ENCODE measurements at places on chromosomes 1 and 21.
A peak's percentile ranks its signal among the peaks of the same experiment; 100 is the strongest.

GRCh38 chr1:169594391-169594790 lies 8.1 kb upstream of the F5 start:
- no peak for DNase-seq

- peak; percentile 37 for DNase-seq
Observed at GRCh38 chr21:35925497-35925896, 134.8 kb downstream of the SETD4 start.

DNA sequence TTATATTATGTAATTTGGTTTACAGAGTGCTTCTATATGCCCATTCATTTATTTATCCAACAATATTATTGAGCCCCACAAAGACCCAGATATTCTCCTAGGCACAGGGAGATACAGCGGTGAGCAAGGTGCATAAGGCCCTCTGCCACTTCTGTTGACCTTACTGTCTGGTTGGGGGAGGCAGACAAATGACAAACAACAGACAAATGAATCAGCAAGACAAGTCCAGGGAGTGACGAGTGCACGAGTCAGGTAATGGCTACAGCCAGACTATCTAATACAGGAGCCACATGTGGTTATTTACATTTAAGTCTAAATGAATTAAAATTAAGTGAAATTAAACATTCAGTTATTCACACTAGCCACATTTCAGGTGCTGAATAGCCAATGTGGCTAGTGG lies 22.0 kb upstream of the BCAR3 start:
- DNase-seq, result peak; percentile 38

GRCh38 chr1:14441302-14441741 lies 157.2 kb upstream of the KAZN start:
- peak; percentile 11 for DNase-seq

- no peak for DNase-seq
Observed at GRCh38 chr1:193626695-193627094, 440.3 kb upstream of the B3GALT2 start.

- DNase-seq, result peak; percentile 72
Observed at GRCh38 chr1:119040906-119041305, 52.8 kb upstream of the TBX15 start.

GRCh38 chr1:204760757-204761156 lies 75.2 kb upstream of the LRRN2 start:
- DNase-seq, result no peak

- no peak for DNase-seq
Observed at GRCh38 chr1:118190561-118190960, 5.5 kb upstream of the SPAG17 start.

GRCh38 chr1:117712621-117713020 lies 106.8 kb downstream of the TENT5C start:
- no peak for DNase-seq

- no peak for DNase-seq
Observed at GRCh38 chr1:109529881-109530456, 9.7 kb upstream of the GPR61 start.

DNA sequence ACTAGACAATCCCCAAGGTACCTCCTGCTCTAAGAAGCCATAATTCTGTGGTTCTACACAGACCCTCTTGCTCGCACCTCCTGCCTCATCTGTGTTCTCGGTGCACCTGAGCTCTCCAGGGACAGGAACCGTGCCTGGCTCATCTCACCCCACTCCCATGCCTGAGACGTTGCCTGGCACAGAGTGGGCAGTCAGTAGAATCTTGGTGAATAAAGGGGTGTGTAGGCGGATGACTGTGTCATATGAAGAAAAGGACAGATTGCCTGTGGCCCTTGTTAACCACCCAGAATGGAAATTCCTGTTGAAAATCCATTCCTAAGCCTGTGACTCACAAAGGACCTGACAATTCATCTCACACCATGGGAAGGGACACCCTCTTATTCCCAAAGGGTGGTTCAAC lies 92.9 kb downstream of the KCNN3 start:
- no peak for DNase-seq

DNA sequence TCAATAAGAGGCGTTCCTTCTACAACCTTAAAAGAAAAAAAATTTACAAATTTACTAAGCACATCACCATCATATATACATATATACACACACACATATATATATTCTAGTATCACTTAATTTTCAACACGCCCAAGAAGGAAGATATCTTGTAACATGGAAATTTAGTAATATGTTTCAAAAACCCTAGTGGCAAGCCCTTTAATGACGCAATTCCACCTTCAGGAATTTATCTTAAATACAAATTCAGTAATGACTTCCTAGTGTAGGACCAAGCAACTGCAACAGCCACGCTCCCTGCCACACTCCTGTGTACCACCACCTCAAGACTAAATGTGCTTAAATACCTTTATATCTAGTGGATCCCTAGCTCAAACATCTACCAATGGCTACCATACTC lies 12.5 kb downstream of the LBR start:
- DNase-seq, result no peak

DNA sequence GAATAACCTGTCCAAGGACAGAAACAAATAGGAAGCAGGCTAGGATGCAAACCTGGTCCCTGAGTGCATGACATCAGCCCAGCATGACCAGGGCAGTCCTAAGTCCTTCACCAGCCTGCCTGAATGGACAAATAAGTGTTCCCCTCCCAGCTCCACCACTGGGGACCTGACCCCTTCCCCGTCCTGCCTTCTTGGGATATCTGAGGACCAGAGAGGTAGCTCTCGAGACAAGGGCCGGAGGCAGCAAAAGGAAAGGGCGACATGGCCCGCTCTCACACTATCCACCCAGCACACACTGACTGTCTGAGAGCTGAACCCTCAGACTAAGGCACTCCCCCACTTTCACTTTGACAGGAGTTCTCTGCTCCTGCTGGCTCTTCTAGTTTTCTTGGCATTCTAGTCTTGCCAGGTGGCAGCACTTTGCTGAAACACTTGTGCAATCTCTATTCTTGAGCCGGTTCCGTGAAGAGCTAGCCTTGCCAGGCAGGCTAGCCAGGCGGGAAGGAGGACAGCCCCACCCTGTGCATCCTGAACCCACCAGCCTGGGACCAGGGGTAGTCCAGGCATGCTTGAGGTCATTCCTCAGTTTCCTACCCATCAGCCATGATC lies 251.1 kb upstream of the RAB4A start:
- no peak for DNase-seq

DNA sequence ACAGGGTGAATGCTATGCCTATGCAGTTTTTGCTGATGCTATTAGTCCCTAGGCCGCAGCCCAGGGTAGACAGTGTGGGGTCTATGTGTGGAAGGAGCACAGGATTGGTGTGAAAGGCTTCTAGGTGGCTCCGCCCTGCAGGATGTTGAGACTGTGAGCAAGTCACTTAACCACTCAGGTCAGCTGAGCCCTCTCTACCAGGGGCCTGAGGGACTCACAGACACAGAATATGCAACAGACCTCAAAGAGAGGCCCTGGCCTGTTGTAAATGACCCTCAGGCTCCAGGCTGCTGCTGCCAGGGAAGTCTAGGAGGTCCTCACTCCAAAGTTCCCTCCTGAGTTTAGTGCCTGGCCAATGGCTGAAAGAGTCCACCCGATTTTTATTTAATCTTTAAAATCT lies 11.0 kb downstream of the NHLH2 start:
- no peak for DNase-seq

DNA sequence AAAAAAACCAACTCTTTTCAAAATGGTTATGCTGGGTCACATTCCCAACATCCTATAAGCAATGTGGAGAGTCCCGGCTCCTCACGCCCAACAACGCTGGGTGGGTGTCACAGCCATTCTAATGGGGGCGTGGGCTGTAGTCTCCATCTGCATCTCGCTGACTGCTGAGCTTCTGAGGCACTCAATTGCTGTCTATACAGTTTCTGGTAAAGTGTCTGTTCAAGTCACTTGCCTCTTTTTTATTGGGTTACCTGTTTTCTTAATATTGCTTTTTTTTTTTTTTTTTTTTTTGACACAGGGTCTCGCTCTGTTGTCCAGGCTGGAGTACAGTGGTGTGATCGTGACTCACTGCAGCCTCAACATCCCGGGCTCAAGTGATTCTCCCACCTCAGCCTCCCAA lies 54.8 kb downstream of the GNB1 start:
- no peak for DNase-seq

DNA sequence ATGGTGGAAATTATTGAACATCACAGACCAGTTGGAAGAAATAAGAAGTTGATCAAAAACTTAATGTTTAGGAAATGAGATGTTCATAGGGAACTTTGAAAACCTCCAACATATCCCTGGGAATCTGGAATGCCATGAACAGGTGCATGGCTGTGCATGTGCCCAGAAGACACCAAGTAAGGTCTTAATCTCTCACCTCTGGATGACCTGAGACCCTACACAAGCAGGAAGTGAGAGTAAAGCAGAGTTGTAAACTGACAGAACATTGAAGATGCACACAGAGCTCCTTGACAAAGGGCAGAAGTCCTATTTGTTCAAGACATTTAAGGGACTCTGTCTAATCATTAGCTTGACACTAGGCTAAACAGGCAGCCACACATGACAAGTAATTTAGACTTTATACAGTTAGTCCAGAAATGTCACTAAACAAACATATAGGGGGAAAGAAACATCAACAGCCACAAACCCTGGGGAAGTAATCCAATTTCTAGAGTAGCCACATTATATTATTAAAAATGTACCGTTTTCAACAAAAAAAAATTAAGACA lies 34.5 kb downstream of the KLHDC7A start:
- no peak for DNase-seq

GRCh38 chr1:164805399-164805798 lies 246.4 kb downstream of the PBX1 start:
- DNase-seq, result peak; percentile 49

DNA sequence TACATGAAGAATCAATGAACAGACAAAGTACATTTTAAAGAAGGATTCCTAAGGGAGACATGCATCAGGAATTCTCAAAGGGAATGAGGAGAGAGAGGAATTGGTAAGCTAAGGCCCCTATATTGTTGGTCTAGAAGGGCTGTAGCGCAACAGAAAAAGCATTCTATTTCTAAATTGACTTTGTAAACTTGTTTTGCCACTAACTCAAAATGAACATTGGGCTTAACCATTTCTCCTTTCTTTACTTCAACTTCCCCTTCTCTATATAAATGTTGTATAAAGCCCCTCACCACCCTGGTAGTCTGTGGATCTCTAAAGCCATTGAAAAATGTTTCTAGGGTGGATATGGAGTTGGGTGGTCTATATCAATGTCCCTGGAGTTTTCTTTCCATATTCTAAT lies 20.4 kb upstream of the OR6N2 start:
- DNase-seq, result no peak

DNA sequence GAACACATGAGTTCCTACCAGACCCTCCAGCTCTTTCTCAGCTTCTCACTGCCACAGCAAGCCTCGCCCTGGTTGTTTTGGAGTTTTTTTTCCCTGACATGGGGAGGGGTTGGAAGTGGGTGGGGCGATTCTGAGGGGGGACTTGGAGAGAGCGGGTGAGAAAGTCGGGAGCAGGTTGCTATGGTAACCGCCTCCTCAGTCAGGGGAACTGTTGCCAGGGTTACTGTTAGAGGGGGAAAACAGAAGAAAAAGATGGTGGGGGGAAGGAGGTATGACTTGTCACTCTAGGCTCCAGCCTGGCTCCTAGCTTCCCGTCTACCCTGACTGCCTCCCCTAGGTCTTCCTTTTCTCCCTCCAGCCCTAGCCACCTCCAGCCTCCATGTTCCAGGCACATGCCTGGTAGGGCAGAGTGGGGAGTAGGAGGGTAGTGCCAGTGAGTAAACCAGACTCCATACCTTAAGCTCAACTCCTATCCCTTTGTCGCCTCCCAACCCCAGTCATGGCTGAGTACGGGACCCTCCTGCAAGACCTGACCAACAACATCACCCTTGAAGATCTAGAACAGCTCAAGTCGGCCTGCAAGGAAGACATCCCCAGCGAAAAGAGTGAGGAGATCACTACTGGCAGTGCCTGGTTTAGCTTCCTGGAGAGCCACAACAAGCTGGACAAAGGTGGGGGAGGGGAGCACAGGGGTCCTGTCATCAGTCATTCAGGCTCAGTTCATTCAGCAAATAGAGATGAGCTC lies 6.0 kb downstream of the PEA15 start:
- DNase-seq, result no peak

DNA sequence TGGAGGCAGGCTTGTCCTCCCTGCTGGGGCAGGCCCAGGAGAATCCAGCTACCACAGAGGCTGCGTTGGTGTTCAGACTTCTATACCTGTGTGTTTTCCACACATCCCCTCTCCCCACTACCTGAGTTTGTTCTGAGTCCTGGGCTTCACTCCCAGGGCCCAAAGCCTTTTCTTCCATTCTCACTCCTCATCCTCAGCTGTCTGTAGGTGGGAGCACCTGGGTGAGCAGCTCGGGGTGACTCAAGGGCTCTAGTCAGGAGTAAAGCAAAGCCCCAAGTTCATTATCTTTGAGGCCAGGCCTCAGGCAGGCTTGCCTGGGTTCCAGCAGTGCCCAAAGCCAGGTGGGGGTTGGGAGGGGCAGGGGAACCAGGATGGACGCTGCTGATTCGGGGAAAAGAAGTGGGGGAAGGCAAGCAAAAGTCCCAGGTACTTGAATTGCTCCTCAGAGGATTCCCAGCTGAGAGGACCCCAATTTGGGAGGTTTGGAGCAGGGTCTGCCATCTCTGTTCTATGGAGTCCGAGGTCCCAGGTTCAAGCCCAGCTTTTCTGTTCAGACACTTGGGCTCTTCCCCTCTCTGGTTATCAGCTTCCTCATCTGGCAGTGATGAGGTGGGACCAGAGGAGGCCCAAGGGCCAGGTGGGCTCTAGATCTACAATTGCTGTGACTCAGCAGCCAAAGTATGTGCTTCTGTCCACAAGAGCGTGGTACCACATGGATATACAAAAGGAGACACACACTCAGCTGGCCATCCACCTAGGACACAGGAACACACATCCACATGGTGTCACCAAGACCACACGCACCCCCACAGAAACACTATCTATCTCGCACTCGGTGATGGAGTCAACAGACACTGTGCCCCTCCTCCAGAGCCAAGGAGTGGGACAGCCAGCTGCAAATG lies 5.8 kb upstream of the PTPN7 start:
- DNase-seq, result no peak

Data from cardiac fibroblast (primary cell).